Anterior cingulate cortex (tissue), 58 donors: ENCODE measurements at places on chromosomes 6 and 20.

DNA sequence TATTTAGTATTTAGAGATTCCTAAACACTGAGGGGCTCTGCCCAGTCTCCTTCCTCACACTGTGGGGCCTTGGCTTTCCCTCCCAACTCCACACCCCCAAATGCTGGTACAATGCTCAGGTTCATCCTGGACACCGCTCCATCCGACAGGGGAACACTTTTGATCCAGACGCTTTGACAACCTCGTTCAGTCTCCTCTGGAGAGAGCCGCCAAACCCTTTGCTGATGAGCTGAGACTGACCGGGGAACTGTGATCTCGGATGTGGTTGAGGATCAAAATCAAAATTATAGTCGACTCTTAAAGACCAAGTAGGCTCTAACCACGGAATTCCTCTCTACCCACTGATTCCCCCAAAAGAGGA, 38.8 kb upstream of the HLA-E start:
- no peak for DNase-seq

- no peak for DNase-seq
Measured at GRCh38 chr20:33621717-33622400, 40.3 kb upstream of the C20orf144 start.

DNA sequence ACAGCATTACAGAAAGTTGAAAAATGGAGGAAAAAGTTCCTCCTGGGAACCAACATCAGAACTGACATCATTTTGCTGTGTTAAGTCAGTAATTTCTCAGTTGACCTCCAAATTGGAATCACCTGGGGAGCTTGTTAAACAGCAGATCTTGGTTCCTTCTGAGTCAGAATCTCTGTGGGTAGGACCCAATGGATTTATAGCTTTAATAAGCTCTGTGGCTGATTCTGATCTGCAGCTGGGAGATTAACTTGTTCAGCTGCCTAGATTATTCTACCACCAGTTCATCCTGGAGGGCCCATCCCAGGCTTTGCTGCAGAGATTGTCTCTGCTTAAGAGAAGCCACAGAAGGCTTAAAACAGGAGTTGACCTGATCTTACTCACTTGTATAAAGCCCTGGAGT, 90.7 kb upstream of the POPDC3 start:
- DNase-seq = no peak

- DNase-seq = no peak
Measured at GRCh38 chr20:45390931-45391330, 12.8 kb upstream of the TP53TG5 start.

DNA sequence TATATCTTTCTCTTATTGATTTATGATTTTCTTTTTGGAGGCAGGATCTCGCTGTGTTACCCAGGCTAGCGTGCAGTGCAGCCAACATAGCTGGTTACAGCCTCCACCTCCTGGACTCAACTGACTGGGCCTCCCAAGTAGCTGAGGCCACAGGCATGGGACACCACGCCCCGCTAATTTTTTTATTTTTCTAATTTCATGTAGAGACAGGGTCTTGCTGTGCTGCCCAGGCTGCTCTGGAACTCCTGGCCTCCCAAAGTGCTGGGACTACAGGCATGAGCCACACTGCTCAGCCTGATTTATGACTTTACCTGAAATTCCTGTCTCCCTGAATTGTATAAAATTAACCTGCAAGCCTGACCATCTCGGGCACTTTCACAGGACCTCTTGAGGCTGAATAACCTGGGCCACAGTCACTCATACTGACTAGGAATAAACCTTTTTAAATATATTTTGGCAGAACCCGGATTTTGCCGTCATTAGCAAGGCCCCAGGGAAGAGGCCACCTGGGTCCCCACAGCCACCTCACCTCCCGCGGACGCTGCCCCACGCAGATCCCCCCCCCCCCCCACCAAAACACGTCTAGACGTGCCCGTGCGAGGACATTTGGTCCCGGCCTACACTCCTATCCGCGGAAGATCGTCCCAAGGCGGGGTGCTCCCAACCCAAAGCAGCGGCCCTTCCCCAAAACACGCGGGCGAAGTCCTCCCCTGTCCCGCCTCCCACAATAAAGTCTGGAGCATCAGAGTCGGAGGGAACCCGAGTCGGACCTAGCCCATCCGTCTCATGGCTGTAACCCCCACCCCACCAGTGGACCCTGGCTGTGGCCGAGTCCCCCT, 902 bp downstream of the ZNF337 start:
- DNase-seq = no peak

DNA sequence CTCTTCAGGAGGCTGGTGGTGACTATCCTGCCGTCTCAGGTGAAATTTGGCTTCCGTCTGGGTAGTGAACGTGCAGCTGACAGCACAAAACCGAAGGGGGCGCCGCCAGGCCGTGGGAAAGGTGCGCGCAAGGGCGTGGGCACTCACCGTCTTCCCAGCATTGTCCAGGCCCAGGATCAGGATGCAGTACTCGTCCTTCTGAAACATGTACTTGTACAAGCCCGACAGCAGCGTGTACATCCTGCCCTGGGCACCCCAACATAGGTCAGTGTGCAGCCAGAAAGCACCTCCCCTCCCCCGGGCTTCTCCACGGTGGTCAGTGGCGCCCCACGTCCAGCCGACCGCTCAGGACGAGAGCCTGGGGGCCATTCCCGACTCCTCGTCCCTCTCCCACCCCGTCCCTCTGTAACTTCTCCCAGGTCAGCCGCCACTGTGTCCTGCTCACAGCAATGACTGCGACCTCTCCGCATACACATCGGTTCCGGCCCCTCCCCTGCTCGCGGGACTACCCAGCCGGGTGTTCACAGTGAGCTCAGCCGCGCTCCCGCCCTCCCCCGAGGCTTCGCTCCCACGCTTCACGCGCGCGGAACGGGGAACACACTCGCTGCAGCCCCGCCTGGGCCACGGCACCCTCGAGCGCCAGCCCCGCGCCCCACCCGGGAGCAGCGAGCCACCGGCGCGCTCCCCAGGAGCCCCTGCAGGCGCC, 771 bp downstream of the ARFRP1 start:
- DNase-seq = no peak

DNA sequence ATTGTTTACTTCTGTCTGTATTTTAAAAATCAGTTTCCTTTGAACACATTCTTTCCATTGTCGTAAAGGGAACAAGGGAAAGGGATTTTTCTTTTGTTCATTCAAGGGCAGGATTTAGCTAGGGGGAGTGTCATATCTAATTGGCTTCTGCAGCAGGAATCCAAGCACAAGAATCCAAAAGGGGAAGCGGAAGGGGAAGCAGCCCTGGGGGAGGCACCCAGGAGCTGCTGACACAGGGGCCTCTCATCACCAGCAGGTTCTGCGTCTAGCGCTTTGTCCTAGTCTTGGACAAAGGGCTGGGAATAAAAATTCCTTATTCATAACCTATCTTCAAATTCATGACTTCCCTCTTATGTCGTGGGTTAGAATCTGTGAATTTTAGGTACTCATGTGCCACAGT, 13.7 kb downstream of the RIPK1 start:
- no peak for DNase-seq

DNA sequence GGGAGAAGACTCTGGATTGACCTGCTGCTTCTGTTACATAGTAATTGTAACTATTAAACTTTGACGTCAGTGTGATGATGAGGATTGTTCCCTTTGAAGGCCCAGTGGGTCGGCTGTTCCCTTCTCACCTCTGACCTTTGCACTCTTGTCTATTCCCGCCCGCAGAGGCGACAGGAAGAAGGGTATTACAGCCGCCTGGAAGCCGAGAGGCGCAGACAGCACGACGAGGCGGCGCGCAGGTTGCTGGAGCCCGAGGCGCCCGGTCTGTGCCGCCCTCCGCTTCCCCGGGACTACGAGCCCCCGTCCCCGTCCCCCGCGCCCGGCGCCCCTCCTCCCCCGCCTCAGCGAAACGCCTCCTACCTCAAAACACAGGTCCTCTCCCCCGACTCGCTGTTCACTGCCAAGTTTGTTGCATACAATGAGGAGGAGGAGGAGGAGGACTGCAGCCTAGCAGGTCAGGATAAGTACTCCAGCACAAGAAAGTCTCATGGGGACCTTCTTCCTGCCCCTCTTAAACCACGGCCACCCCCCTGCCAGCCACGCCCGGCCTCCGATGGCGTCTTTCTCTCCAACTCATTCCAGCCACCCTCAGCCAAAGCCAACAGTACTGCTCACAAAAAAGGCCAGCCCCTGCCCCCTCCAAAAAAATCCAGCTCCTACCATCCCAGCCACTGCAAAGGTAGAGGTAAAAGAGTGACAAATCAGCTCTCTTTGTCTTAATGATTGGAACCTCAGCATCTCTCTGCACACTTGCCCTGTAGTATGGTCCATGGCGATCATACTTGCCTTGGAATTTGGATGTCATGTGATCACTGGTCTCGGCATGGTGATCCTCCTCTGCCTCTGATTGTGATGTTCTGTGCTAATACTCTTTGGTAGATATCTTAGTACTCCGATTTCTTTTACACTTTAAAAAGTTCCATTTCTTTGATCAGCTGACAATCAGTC, 31.6 kb upstream of the KIF25 start:
- DNase-seq = no peak

DNA sequence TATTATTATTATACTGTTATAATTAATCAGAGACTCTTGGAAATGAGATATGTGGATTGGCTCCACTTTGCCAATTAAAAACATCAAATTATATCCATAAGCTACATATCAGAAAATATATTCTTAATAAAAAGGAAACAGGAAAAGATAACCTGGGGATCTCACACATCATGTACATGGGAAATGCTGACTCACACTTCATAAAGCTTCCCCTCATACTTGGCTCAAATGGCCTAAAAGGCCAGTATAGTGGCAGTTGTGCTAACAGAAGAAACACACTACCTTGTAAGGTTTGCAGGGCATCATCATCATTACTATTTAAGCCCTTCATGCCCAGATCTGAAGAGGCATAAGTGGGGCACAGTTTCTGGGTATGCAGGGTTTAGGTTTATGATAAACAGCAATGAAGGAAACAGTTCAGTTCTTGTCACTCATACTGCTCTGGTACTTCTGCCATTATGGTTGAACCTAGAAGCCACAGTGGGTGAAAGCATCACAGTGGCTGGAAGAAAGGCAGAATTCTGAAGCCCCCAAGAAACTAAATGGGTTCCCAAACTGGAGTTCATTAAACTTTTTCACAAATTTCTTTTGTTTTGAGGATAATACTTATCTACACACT, 60.6 kb downstream of the BTBD9 start:
- DNase-seq = no peak

- no peak for DNase-seq
Measured at GRCh38 chr6:14758421-14759081, 487.3 kb upstream of the JARID2 start.

GRCh38 chr20:39294137-39294725, 332.1 kb downstream of the DHX35 start:
- DNase-seq = no peak

GRCh38 chr6:159969921-159970320, 1.0 kb downstream of the IGF2R start:
- DNase-seq = peak; percentile 24

DNA sequence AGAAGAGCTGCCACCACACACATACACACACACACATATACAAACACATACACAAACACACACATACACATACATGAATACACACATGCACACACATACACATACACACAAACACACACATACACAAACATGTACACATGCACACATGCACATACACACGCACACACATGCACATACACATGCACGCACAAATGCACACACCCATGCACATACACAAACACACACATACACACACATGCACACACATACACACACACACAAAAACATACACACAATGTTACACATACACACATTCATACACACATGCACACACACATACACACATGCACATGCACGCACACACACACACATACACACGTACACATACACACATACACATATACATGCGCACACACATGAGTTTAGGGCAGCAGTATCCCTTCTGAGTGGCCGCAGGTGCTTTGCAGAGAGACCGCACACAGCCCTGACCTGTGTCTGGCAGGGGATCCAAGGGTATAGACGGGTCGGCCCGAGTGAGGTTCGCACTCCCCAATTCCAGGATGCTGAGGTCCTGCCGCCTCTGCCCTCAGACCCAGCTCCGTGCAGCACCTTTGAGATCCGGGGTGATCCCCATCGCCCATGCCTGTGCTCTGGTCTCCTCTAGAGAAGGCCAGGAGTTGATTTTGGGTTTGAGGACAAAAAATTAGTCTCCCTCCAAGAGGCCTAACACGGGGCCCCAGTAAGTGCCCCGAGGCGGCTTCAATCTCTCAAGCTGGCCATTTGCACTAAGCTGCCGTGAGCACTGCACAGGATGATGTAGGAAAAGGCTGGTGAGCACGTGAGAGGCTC, 56.8 kb downstream of the TMEM242 start:
- DNase-seq = no peak

DNA sequence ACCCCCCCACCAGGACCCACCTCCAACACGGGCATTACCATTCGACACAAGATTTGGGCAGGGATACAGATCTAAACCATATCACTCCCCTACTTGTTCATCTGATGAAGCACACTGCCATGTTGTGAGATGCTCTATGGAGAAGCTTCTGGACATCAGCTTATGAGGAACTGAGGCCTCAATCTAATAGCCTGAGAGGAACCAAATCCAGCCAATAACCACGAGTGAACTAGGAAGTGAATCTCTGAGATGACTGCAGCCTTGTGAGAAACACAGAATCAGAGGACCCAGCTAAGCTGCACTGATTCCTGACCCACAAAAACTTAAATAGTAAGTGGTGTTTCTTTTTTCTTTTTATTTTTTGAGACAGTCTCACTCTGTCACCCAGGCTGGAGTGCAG, 21.6 kb upstream of the ZBTB2 start:
- no peak for DNase-seq

DNA sequence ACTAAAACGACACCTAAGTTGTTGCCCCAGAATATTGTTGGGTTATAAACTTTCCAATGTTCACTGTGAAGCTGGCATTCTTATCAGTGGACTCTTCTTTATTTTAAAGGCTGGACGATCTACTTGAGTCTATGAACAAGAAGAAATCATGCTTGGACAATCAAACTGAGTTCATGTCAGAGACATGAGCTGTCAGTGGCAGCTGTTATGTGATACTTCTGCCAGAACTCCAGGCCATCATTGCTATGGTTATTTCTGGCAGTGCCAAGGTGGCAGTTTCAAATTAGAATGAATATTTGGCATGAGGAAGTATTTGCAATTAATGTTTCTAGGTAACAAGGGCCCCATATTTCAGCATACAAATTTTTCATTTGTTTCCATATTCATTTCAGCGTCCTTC, 417.3 kb downstream of the LMBRD1 start:
- no peak for DNase-seq

DNA sequence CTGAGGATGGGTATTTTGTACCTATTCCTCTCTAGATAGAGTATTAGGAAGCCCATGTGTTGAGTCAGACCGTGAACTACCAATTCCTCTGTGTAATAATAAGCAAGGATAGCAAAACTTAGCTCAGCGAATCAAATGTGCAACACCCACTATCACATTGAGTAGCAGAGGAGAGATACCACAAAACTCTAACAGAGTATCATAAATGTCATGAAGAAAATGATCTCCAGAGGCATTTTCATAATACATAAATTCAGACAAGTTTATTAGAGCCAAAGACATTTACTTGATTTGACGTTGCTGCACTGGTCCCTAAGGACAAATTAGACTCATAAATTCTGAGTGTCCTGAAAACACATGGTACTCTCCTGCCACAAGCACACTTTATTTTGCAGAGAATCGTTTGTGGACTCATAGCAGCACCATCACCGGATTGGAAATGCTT, 245.2 kb downstream of the HAO1 start:
- DNase-seq = no peak

GRCh38 chr6:29685718-29686326, 4.9 kb upstream of the ZFP57 start:
- DNase-seq = no peak
